ENCODE measurements at places on chromosomes 16 and 17.

DNA sequence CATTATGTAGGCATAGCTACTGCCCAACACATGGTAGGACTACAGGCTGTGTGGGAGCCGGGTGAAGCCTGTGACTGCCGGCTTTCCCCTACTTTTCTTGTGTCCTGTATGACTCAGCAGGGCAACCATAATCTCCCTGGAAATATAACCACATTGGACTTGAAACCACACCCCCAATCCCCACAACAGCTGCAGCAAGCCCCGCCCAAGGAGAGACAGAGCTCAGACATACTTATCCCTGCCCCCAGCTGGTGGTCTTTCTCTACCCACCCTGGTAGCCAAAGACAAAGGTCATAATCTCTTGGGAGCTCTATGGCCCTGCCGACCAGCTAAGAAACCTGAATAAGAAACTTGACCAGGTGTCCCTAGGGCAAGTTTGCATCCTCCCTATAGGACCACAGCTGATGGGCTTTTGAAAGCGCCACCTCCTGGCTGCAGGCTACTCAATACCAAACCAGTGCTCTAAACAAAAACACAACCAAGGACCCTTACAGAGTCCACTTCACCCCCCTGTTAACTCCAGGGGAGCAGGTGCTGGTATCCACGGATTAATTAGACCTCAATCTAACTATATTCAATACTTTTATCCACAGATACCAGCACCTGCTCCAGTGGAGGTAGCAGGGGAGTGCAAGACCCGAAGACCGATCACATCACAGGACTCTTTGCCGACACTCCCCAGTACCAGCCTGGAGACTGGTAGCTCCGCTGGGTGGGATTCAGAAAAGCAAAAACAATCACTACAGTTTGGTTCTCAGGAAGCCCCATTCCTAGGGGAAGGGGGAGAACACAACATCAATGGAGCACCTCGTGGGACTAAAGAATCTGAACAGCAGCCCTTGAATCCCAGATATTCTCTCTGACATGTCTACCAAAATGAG, 91.2 kb downstream of the IRX5 start:
- peak; percentile 70 for DNase-seq

DNA sequence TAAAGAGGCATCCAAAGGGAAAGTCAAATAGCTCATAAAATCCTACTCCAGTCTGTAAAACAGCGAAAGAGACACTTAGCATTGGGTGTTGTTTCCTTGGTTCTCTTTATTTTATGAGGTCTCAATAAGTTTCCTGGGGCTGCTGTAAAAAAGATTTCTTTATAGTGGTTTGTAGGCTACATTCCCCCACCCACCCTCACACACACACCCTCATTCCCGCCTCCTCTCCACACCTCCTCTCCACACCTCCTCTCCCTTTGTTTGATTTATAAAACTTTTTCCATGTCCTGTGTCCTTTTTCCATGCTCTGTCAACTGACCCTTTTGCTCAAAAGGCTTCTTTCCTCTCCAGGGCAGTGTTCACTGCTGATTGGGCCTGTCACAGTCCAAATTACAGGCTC, 178.9 kb upstream of the SOX9 start:
- DNase-seq: no peak

GRCh38 chr16:53840456-53840855, 136.5 kb downstream of the FTO start:
- DNase-seq: no peak

GRCh38 chr17:79865351-79866210, 26.3 kb upstream of the CBX4 start:
- no peak for DNase-seq

GRCh38 chr17:65173976-65174683, 37.0 kb downstream of the RGS9 start:
- no peak for DNase-seq

Data from MV-4-11 (cell line).